ENCODE measurements at places on chromosomes 4 and X.

GRCh38 chr4:55517526-55518229 is 29.0 kb downstream of the CLOCK start:
- DNase-seq, result no peak

GRCh38 chrX:51192104-51192503 is 140.5 kb upstream of the NUDT10 start:
- no peak for DNase-seq

DNA sequence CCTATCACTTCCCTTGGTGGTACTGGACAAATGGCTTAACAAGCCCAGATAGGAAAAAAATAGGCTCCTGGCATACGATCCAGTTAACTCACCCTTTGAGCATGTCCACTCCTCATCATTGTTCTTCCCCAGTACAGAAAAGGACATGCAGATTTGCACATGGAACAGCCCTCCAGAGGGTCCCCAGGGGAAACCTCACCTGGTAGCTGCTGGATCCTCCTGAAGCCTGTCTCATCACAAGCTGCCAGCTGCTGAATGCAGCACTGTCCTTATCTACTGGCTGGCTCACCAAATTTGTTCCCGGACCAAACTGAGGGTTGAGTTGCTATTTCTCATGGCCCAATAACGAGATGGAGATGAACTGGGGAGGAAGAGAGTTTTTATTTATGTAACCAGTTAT is 49.4 kb downstream of the SERTM2 start:
- no peak for DNase-seq

- no peak for DNase-seq
These were observed 551 bp downstream of the NPNT start for GRCh38 chr4:105895583-105896460.

GRCh38 chrX:107714206-107714891 is 61.2 kb downstream of the TSC22D3 start:
- no peak for DNase-seq

DNA sequence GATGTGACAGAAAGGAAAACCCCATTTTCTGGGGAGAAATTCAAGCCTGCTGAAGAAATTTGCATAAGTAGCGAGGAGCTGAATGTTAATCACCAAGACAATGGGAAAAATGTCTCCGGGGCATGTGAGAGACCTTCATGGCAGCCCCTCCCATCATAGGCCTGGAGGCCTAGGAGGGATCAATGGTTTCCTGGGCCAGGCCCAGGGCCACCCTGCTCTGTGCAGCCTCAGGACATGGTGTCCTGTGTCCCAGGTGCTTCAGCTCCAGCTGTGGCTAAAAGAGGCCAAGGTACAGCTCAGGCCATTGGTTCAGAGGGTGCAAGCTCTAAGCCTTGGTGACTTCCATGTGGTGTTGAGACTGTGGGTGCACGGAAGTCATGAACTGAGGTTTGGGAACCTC is 31.2 kb downstream of the ETDB start:
- no peak for DNase-seq

GRCh38 chr4:121737846-121738554 is 27.0 kb downstream of the SMIM43 start:
- no peak for DNase-seq

DNA sequence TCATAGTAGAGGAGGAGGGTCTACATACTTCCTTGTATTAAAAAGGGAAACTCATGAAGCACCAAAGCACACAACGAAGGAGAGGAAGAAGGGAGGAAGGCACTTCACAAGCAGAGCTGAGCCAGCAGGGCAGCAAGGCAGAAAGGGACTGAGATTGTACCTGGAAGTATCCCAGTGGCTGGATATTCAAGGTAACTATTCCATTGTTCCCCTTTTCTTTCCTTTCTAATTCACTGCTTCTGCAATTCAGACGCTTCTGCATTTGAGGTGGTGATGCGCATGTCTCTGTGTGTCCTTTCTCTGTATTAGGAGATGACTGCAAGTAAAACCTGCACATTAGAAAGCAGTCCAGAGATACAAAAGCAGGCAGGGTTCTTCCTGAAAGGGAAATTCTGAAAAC is 54.9 kb downstream of the UBQLN2 start:
- DNase-seq, result no peak

GRCh38 chr4:110614173-110614963 is 8.5 kb downstream of the PITX2 start:
- no peak for DNase-seq

DNA sequence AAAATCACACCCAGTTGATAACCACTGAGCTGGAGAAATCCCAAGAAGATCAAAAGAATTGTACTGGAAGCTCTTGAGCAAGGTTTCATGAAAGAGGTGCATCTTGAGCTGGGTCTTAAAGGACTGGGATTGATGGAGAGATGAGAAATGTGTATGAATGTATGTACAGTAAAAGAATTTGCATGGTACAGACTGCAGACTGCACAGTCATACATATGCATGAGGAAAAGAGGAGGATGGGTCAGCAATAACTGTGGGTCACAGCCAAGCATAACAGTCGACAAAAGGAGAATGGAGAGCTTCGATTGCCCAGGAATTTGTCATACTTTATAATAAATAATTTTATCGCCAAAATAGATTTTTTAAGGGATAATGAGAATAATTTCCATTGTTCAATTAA is 4.8 kb upstream of the RELL1 start:
- DNase-seq, result no peak

DNA sequence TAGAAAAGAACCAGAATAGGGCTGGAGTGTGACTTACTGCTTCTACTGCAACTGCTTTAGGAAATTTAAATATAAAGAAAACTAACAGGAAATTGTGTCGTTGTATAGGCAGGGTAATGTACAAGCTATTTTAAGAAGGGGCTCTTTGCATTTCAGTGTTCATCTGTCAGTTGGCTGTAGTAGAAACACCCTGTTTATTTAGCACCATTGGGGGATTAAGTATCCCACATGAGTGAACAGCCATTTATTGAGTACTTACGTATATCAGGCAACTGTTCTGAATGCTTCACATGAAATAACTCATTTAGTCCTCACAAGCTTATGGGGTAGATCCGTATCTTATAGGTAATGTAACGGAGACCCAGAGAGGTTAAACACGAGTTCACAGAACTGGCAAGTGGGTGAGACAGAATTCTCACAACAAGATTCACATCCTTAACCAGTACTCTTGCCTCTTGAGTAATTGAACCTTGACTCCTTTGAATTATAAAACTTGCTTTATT is 23.9 kb downstream of the STIM2 start:
- no peak for DNase-seq

DNA sequence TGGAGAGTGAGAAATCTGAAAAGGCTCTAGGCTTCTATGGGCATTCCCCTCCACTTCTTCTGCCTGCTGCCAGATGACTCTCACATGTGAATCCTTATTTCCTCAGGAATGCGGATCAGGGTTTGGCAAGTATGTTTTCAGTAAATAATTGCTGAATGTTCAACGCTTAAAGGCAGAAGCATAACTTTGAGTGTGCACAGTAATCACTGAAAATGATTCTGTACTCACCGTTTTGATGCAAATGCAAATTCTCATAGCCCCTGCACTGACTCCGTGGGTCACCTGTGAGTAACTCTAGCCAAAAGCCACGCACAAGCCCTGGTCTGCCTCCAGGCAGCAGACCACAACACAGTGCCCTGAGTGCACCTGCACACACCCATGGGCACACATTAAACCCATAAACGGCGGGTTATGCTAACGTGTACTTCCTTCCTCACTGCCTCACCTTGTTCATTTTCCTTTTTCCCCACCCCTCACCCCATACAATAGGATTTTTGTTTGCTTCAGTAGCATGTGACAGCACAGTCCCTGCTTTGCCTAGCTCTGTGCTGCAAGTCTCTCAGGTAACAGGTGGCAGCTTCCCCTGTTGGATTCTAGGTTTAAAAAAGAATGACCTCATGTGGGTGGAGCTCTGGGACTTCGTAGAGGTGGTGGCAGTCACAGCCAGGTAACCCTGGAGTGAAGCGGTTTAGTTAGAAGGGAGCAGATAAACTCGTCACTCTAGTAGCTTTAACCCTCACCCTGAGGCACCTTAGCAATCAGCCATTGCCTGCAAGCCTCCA is at the start of gene ARHGEF38:
Gene ARHGEF38, plus strand, starts transcription at position 656 of the 782 bp plus-strand sequence. CDS start 146 bp downstream, outside the sequence.
- DNase-seq, result no peak

- DNase-seq, result no peak
These were observed 36.7 kb upstream of the GABRQ start for GRCh38 chrX:152600853-152601633.

DNA sequence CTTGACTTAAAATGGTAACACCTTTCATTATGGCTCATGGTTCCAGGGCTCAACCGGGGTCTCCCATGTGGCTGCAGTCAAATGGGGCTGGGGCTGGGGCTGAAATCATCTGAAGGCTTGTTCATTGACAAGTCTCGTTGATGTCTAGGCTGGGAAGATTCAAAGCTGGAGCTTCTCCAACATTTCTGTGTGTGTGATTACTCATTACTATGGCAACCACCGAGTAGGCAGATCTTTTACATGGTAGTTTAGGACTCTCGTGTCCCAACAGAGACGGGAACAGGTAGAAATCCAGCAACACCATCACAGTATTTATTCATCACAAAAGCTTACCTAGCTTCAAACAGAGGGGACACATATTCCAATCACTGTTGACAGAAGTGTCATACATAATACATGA is 7.8 kb downstream of the YTHDC1 start:
- no peak for DNase-seq

- DNase-seq, result no peak
These were observed 123.0 kb upstream of the PLS3 start for GRCh38 chrX:115437841-115438595.

- DNase-seq, result no peak
These were observed 233.4 kb downstream of the CFAP299 start for GRCh38 chr4:80568891-80569290.

DNA sequence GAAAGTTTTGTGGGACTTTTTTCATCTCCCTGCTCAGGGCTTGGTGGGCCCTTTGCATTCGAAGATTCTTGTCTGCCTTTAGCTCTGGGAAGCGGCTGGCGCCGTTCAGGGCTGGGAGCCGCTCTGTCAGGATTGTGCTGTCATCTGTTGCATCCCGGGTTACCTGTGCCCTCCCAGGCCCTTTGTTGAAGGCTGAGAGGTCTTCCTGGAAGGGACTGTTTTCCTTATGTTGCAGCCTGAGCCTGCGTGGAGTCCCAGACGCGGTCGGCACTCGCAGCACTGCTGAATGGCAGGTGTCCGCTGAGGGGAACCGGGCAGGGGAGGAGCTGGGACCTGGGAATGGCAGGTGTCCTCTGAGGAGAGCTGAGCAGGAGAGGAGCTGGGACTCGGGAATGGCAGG is 15.9 kb downstream of the RGS12 start:
- DNase-seq, result no peak

DNA sequence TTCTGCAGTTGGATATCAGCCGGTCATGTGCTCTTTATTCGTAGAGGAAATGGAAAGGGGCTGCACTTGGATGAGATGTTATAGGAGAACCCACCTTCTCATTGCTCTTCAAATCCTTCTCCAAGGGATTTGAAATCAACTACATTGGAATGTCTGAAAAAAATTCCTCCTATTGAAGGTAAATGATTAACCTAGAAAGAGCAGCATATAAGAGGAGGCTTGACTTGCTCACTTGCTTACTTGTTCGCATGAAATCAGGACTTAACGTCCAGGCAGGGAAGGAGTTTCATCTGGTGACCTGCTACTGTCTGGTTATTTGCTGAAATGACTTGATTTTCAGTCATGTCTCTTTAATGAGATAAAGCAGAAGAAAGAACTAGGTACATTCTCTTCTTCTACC is 338.4 kb upstream of the NOCT start:
- no peak for DNase-seq

GRCh38 chr4:123562994-123563750 is 166.6 kb downstream of the SPRY1 start:
- DNase-seq, result no peak

DNA sequence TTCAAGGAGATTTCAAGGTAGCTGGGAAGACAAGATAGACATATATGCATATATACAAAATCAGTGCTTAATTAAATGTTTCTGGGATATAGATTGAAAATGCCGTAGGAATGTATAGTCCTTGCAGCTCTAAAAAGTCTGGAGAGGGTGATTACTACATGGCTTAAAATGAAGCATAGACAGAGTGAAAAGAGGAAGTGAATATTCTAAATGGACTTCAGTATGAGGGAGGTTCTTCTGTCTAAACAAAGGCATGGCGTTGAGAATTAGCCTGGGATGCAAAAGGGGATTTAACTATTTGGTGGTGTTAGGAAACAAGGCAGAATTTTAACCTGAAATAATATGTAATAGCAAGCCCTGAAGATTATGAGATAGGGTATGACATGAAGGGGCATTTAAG is 141.5 kb upstream of the FRMPD4 start:
- no peak for DNase-seq

GRCh38 chr4:141899103-141899502 is 262.7 kb downstream of the IL15 start:
- no peak for DNase-seq

GRCh38 chr4:54226404-54227255 is 2.5 kb upstream of the PDGFRA start:
- no peak for DNase-seq

DNA sequence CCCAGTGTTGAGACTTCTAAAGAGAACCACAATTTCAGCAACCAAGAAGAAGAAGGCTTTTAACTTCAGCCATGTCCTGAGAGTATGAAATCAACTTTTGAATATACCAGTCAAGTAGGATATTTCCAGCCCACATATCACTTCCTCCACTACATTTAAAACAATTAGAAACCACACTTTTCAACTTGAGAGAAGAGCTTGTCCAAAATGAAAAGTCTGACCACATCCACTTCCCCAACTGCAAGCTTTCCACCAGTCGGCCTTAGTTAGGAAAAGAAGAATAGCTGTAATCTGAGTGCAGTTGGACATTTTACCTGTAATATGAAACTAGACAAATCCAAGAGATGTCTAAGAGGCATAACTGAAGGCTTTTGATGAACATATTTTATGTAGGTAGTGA is 101.9 kb upstream of the SLC7A11 start:
- no peak for DNase-seq

DNA sequence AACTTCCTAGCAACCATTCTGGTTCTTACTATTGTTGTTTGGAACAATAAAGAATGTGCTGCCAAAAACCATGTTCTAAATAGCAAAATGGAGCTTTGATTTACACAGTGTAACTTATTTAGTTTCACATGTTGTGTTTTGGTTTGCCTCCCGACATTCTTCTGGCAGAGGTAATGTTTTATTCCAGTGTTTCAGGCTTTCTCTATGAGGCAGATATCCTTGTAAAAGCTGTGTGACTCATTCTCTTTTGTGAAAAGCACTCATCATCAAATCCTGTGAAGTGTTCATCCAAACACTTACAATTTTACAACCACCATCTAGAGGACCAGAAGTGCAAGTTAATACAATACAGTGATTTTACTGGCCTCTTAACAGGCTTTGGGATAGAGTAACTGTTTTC is 219.0 kb upstream of the GIMD1 start:
- no peak for DNase-seq

DNA sequence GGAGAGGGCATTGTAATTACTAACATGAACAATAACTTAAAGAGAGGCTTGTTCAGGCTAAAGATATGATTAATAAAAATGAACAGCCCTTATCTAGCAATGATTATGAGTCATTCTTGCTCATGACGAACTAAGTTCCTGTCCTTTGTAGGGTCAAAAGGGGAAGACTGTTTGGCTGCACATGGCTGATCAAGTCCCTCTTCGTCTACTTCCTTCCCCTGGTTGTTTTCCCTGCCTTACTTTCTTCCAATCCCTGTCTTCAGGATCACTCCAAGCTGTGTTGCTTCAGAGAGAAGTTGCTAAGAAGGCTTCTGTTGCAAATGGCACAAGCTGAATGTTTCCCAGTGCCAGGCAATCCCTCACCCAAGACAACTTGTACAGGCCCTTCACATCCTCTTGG is 115.0 kb upstream of the HS3ST1 start:
- no peak for DNase-seq
